Vein endothelial cell (primary cell): ENCODE measurements at places on chromosomes 4 and X. TPM values are rescaled to one million over a fixed set of nuclear protein-coding genes. Genes with fewer than 3 reads are reported as not detected.

Gene LRRC66
- total RNA-seq = 0.33 and 0.48 TPM in 2 replicates

Gene CXorf65
- total RNA-seq = not detected in 2 replicates

Gene PRR32
- total RNA-seq = not detected in 2 replicates

Gene CXorf49
- total RNA-seq = not detected in 2 replicates

Gene NEUROG2
- not detected in 2 replicates for total RNA-seq
